ENCODE measurements at places on chromosomes 4 and X. TPM values are rescaled to one million over a fixed set of nuclear protein-coding genes. Genes with fewer than 3 reads are reported as not detected.
A peak's percentile ranks its signal among the peaks of the same experiment; 100 is the strongest.

Gene CXCL6
- total RNA-seq = not detected

- DNase-seq = no peak
These were observed 176.4 kb downstream of the ADGRA3 start for GRCh38 chr4:22339491-22339890.

Gene GAGE12E
- total RNA-seq = not detected

GRCh38 chr4:132530861-132531260 is 618.2 kb upstream of the PCDH10 start:
- DNase-seq = no peak

Gene BST1
- total RNA-seq = 6.0 TPM

GRCh38 chr4:167893531-167893930 is 198.8 kb upstream of the ANXA10 start:
- DNase-seq = no peak

Gene ZNF711
- 0.83 TPM for total RNA-seq

DNA sequence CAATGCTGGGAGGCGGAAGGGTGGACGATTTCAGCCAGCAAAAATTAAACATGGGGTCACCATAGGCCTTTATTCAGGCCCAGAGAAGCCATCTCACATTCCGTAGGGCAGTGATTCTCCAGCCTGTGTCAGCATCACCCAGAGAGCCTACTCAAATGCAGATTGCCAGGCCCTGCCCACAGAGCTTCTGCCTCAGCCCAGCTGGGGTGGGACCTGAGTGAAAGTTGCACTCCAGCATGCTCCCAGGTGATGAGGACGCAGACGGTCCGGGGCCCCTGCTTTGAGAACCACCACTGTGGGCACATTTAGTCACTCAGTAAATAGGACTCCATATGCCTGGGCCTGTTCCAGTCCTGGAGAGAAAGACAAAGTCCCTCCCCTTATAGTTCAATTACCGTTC is 12.4 kb upstream of the C4orf50 start:
- no peak for DNase-seq

Gene POU4F2
- total RNA-seq = not detected

GRCh38 chr4:165248102-165248501 is 40.7 kb downstream of the KLHL2 start:
- DNase-seq = no peak

Gene BMX
- total RNA-seq = 2.0 TPM

DNA sequence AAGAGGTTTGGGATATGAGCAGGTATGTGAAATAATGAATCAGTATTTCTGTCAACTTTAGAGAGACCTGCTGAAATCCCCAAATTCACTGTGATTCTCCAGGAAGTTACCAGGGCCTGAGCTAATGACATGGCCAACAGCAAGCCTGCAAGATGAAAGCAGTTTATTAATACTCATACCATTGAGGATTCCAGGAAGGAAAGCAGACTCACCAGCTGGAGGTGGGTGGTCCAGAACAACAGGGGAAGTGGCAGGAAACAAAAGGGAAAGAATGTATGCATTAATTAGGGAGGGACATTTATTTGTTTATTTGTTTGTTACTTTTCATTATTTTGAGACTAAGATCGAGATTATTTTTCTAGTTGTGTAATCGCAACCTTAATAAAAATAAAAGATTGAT is 196.6 kb upstream of the AGA start:
- no peak for DNase-seq

- DNase-seq = no peak
These were observed 65.9 kb downstream of the UCHL1 start for GRCh38 chr4:41322617-41323016.

GRCh38 chr4:52244848-52245247 is 193.7 kb downstream of the SPATA18 start:
- no peak for DNase-seq

Gene FHIP1A
- total RNA-seq = 2.0 TPM

GRCh38 chrX:650811-651210 is 20.2 kb downstream of the SHOX start:
- DNase-seq = no peak

DNA sequence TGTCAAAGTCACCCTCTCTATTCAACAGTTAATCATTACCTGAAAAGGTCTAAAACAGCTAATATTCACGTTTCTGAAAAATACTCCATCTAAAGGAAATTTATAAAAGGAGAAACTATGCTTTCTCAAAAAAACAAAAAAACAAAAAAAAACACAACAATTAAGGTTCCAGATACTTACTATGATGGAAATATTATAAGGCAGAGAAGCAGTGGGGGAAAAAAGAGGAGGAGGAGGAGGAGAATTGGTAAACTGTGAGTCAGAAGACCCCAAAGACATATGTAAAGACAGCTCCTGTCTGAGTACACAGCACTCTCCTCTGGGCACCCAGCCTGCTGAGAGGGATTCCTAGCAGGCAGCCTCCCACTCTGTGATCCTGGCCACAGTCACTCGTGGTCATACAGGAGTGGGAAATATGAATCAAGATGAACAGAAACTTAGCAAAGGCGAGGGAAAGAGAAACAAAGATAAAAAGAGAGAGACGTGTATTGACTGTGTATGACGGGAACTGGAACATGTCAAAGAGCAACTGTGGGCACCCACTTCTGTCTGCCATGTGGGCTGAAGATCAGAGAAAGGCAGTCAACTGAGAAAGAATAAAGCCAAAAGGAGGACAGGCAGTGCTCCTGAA is 12.5 kb downstream of the KLHL15 start:
- no peak for DNase-seq

- no peak for DNase-seq
These were observed 11.9 kb upstream of the HMGB2 start for GRCh38 chr4:173346074-173346473.

- no peak for DNase-seq
These were observed 418.2 kb downstream of the STIM2 start for GRCh38 chr4:27278615-27279375.

GRCh38 chrX:42398967-42399631 is 378.9 kb downstream of the PPP1R2C start:
- no peak for DNase-seq

DNA sequence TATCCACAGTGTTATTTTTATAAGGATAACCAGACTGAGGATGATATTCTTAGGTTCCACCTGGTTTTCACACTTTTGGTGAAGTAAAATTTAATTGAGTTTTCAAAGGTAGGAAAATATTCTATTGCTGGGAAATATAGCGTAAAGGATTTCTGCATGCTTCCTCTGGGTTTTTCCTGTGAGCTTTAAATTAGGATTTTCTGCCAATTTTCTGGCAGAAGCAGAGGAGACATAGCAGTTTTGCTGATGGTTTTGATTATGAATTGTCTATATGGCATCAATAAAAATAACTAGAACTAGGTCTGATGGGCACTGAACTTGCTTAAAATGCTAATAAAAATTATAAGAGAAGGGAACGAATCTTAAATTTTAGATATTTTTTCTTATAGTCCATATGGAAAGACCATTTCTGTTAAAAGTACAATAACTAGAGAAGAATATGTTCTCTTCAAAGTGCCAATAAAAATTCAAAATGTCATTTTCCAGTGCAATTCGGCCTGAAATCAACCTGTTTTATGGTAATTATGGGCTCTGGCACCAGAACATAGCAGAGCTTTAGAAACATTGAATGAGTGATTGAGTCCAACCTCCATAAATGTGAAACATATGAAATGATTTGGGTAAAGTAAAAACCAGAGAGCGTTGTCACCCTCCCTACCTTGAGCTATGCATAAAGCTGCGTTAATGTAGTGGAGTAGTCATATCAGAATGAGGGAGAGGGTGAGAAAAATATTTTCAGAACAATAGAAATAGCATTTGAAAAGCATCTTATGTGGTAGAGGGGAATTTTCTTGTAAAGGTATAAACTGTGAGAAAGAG is 279.7 kb downstream of the SPRY1 start:
- no peak for DNase-seq

Gene MFAP3L
- 6.9 TPM for total RNA-seq

- no peak for DNase-seq
These were observed 1.3 kb upstream of the PDHA1 start for GRCh38 chrX:19342331-19342906.

GRCh38 chr4:78645853-78646757 is 94.5 kb downstream of the ANXA3 start:
- DNase-seq = peak; percentile 95

GRCh38 chr4:152563209-152563608 is 27.3 kb upstream of the FBXW7 start:
- DNase-seq = no peak

GRCh38 chrX:125378770-125379169 is 59.1 kb downstream of the TEX13C start:
- no peak for DNase-seq
